Renal pelvis (tissue), 12 donors: ENCODE measurements at places on chromosomes 7 and 10. TPM values are rescaled to one million over a fixed set of nuclear protein-coding genes. Genes with fewer than 3 reads are reported as not detected.

Gene CLDN15
- 11.1 TPM for polyA plus RNA-seq

Gene RSPH10B
- polyA plus RNA-seq = 0.43 TPM

Gene TLX1
- 0.05 TPM for polyA plus RNA-seq

Gene EN2
- 0.29 TPM for polyA plus RNA-seq

Gene FRMPD2
- 1.5 TPM for polyA plus RNA-seq

Gene ANXA8
- polyA plus RNA-seq = 0.24 TPM

Gene ZNF804B
- 0.35 TPM for polyA plus RNA-seq

Gene FBXL15
- polyA plus RNA-seq = 16.3 TPM

Gene TFPI2
- polyA plus RNA-seq = 9.0 TPM

Gene STOX1
- polyA plus RNA-seq = 10.0 TPM

Gene DOCK1
- polyA plus RNA-seq = 61.5 TPM

Gene OR2A12
- not detected for polyA plus RNA-seq

Gene NCF1
- polyA plus RNA-seq = 1.5 TPM

Gene ADAMTS14
- 2.5 TPM for polyA plus RNA-seq

Gene GNAT3
- polyA plus RNA-seq = not detected

Gene HEPACAM2
- polyA plus RNA-seq = 4.5 TPM

Gene GDF2
- not detected for polyA plus RNA-seq

Gene GSAP
- 9.6 TPM for polyA plus RNA-seq

Gene ZNF248
- polyA plus RNA-seq = 44.2 TPM

Gene NODAL
- 0.44 TPM for polyA plus RNA-seq

Gene RSU1
- polyA plus RNA-seq = 69.7 TPM

Gene SCIN
- 79.1 TPM for polyA plus RNA-seq

Gene PRSS37
- 0.74 TPM for polyA plus RNA-seq

Gene OR2A5
- polyA plus RNA-seq = 0.36 TPM

Gene PSD
- 13.2 TPM for polyA plus RNA-seq

Gene FANK1
- polyA plus RNA-seq = 14.9 TPM
